ENCODE measurements at places on chromosomes 7 and 10.
A peak's percentile ranks its signal among the peaks of the same experiment; 100 is the strongest.

- peak; percentile 66 for DNase-seq
Observed at GRCh38 chr10:15209827-15210509, 41.5 kb upstream of the NMT2 start.

GRCh38 chr7:100835903-100836811 lies 8.8 kb upstream of the EPHB4 start:
- DNase-seq, result no peak

- DNase-seq, result no peak
Observed at GRCh38 chr10:103049237-103049636, 131.1 kb downstream of the CNNM2 start.

GRCh38 chr10:30455816-30456215 lies 21.8 kb downstream of the MAP3K8 start:
- DNase-seq, result no peak

- peak; percentile 29 for DNase-seq
Observed at GRCh38 chr7:140326116-140326928, 72.0 kb downstream of the SLC37A3 start.

- no peak for DNase-seq
Observed at GRCh38 chr7:86776136-86776535, 132.4 kb downstream of the GRM3 start.

- DNase-seq, result no peak
Observed at GRCh38 chr10:34649385-34649784, 165.7 kb downstream of the PARD3 start.

DNA sequence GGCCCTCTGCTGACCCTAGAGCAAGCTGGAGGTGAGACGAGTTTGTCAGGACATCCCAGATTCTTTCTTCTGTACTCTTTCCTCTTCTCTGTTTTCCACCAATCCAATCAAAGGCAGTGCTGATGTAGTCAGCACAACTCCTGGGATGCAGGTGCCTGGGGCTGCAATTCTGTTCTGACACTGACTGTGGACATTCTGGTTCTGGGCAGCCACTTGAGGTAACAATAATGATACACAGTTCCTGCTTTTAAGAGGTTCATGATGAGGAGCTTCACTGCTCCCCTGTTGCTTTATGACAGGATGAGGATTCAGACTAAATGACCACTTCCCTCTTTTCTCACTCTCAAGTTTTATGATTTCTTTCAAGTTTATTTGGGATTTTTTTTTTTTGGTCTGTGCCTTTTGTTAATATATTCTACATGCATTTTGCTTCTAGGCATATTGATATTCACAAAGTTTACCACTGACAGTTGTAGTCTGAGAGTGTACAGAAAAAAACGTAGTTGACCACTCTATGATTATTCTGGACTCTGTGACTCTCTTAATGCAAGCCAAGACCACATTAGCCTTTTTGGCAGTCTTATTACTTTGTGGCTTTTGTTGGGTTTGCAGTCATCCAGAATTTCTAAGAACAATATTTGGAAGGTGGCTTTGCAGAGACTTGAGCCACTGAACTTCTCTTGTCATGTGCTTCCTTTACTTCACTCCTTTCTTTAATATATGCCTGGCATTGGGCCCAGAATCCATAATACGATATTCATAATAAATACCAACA lies 247.6 kb downstream of the AUTS2 start:
- no peak for DNase-seq

DNA sequence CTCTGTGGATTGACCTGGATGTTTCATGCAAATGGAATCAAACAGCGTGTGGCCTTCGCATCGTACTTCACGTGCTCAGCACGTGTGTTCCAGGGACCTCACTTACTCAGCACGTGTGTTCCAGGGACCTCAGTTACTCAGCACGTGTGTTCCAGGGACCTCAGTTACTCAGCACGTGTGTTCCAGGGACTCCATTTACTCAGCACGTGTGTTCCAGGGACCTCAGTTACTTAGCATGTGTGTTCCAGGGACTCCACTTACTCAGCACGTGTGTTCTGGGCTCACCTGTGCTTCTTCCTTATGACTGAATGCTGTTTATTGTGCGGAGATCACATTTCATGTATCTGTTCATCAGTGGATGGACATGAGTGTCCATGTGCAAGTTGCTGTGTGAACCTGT lies 22.0 kb downstream of the INPP5A start:
- DNase-seq, result no peak

DNA sequence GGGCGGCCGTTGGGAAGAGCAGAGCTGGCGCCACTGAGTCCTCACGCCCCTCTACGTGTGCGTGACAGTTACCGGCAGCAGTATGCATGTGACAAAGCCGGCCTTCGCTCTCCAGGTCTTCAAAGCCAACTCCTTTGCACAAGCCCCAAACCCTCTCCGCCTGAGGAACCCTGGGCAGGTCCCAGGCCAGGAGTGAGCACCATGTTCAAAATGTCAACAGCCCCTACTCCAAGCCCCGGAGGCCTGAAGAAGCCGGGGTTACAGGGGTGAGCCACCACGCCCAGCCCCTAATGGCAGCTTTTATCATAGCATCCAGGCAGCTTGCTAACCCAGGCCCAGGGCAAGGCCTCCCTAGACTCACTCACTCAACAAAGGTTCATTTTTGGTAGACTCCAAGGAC lies 70.8 kb downstream of the OAT start:
- DNase-seq, result no peak

DNA sequence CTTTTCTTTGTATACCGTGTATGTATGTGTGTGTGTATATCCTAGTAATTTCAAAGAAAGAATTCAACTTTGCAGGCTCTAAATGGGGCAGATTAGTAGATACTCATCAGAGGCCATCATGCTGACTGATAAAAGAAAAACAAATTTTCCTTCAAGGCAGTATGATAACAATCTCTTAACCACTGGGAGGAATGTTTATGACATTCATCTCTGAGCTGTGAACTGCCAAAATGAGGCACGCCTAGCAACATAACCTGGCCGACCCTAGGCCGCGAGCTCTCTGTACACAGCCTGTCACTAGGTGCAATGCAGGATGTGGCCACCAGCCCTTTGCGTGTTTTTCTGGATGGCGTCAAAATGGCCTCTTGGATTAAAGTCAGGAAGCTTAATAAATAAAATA lies 343.7 kb upstream of the GALNT17 start:
- DNase-seq, result no peak

GRCh38 chr7:27110186-27111031 lies 7.9 kb upstream of the HOXA2 start:
- DNase-seq, result no peak

DNA sequence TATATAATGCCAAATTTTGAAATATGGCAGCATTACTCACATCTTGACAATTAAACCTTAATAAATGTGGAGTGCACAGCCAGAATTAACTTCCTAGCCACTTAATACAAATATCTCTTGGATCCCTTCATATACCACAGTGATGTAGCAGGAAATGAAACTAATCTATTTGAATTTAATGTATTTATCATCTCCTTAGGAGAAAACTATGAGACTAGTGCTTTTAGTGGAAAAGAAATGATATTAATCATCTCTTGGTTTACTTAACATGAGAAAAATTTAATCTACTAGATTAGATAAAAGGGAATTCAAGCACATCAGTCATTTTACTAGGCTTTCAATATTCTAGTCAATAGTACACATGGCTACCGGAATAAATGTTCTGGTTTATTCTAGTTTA lies 55.7 kb upstream of the GPR22 start:
- DNase-seq, result no peak

DNA sequence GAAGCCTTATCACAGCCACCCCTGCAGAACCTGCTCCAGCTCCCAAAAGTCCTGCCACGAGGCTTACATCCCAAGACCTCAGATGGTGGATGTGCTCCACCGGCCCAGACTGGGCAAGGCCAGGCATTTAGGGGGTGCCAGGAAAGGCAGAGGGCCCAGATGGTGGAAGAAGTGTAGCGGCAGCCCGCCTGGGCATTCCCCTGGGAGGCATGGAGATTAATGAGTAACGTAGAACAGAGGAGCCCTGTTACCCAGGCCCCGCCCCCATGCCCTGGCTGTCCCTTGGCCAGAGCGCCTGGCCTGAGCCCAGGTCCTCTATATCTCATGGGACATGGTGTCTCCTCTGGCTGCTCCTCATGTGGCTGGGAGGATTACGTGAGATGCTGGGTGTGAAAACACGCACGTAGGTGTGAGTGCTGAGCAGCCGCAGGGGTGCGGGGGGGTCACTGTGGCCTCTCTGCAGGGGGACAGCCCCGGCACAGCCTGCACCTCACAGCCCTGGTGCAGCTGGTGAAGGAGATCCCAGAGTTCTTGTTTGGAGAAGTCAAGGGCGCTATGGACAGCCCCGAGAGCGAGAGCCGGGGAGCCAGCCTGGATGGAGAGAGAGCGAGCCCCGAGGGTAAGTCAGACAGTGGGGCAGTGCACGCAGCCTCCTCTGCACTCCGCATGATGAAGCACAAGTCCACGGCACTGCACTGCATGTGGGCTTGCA lies 52.9 kb downstream of the ZNF467 start:
- DNase-seq, result no peak

DNA sequence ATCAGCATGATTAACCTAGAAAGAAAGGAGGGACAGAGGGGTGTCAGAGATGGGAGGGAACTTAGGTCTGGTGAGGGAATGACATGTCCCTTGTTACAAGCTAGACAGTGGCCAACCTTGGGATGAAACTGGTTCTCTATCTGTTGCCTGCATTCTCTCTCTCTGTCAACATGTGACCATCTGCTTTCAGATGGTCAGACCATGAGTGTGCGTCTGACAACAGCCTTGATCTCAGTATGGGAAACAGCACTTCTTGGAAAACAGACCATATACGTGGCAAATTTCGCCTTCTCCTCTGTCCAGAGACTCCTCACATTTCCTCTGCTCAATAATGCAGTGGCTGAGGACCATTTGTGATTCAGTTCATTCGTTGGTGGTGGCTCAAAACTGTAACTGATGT lies 845.9 kb downstream of the TYW1 start:
- DNase-seq, result no peak

GRCh38 chr7:74064696-74065095 lies 18.9 kb upstream of the LIMK1 start:
- no peak for DNase-seq

DNA sequence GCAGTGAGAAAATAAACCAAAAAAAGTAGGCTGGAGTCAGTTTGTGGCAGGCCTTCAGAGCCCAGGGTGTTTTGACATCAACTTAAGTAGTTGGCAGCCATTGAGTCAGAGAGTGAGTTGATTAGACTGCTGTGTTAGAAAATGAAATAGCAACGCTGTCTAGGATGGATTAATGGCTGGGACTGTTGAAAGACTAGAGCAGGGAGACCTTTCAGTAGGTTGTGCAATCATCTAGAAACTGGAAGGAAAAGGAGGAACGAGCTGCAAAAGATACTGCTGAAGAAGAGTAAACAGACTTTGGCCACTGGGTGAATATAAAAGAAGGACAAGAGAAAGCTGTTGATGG lies 28.6 kb upstream of the TRIL start:
- DNase-seq, result no peak

DNA sequence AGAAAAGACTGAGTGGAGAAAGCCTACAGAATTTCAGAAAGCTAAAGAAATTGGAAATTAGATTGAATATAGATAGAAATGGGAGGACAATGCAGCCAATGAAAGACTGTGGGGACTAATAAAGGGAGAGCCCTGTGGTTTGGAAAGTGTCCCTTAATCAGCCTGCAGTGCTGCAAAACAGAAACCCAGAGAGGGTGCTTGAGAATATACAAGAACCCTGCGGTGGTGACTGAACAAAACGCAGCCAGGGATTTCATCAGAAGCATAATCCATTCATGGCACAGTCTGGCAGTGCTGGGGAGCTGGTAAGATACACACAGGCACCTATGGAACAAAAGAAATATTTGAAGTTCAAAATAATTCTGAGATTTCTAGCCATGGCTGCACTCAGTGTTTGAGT lies 19.1 kb downstream of the CEP41 start:
- no peak for DNase-seq

DNA sequence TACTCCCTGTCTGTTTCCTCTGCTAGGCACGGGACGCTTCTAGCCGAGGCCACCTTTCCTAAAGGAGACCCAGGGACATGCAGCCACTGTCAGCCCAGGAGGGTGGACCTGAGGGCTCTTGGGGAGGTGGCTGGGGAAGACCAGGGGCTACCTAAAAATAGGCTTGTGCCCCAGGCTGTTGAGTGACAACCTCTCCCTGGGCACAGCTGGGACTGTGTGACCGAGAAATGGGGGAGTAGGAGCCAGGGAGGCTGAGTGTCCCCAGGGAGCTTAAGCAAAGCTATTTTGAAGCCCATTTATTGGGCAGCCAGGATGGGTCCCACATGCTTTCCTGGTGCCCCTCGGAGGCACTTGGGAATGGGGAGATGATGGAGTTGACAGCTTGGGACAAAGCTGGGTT lies 63.8 kb downstream of the CALML3 start:
- DNase-seq, result no peak

DNA sequence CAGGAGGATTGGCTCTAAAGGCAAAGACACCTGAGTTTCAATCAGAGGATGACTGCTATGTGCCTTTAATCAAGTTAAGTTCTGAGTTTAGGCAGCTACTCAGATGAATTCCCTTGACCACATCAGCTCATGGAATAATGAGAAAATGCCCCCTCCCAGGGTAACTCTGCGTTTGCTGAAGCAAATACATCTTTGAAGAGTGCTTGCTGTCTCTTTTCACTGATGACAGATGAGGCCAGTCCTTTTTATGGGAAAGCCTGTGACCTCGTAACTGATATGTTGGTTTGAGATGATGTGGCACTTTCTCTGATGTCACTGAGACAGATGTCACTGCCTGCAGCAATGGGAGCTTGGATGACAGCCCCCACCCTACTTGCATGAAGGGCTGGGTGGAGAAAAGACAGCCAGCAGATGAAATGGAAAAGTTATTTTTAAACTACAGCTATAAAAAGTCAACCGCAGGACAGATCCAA lies 43.7 kb upstream of the DGKI start:
- no peak for DNase-seq

DNA sequence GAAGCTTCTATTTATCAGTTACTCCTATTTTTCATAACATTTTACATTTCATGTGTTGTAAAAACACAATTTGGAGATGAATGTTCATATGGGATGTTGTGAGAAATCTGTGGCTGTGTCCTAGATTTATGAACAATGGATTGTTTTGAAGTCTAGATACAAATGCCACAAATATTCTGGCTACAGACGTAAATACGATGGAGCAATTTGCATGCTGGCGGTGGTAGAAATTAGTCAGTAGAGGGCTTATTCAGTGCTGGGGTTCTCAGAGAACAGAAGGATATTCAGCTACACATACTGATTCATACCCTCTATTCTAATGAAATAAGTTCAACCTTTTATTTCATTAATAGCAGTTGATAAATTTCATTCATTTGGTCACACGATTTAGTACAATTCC lies 48.8 kb downstream of the PLPP4 start:
- DNase-seq, result no peak

DNA sequence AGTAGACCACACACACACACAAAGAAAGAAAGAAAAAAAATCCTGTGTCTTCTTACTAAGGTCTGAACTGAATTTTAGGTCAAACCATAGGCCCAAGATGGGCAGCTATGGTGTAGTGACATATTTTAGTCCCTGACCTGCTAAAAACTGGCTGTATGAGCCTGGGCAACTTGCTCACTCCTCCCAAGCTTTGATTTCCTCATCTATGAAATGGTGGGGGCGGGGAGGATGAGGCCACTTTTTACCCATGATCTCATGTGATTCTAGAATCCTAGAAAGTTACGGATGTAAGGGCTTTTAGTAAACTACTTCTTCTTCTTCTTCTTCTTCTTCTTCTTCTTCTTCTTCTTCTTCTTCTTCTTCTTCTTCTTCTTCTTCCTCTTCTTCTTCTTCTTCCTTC lies 6.1 kb upstream of the CCL24 start:
- no peak for DNase-seq

GRCh38 chr10:11307937-11308336 lies 290.3 kb downstream of the CELF2 start:
- DNase-seq, result no peak

Data from activated CD8-positive, alpha-beta memory T cell treated with anti-CD3 and anti-CD28 coated beads for 1 hour (primary cell).